T-cell (primary cell): ENCODE measurements at places on chromosomes 11 and 22. TPM values are rescaled to one million over a fixed set of nuclear protein-coding genes. Genes with fewer than 3 reads are reported as not detected.

INPP5J gene
- total RNA-seq = 0.23 TPM

- no peaks in the 10 kb centered on the region for H3K27me3 ChIP-seq
- H3K4me1 ChIP-seq = peaks cover 64% of the 10 kb centered on the region
- peak; percentile 62 for DNase-seq
- peaks cover 10% of the 10 kb centered on the region for H3K36me3 ChIP-seq
- no peak overlapping the region for H3K27ac ChIP-seq
Observed at GRCh38 chr11:11848891-11849746, 7.3 kb downstream of the USP47 start.

GRCh38 chr11:108432783-108433182 lies 34.5 kb downstream of the C11orf65 start:
- no peaks in the 10 kb centered on the region for H3K27me3 ChIP-seq
- no peaks in the 10 kb centered on the region for H3K4me1 ChIP-seq
- no peak overlapping the region for H3K4me3 ChIP-seq
- DNase-seq = no peak
- no peaks in the 10 kb centered on the region for H3K36me3 ChIP-seq

TENM4 gene
- total RNA-seq = 0.35 TPM

GRCh38 chr11:119723952-119724325 lies 5.1 kb downstream of the NECTIN1 start:
- H3K27me3 ChIP-seq = peaks cover 2% of the 10 kb centered on the region
- H3K4me3 ChIP-seq = no peak overlapping the region
- no peak overlapping the region for H3K27ac ChIP-seq
- no peak for DNase-seq
- H3K4me1 ChIP-seq = peaks cover 6% of the 10 kb centered on the region

CNTF gene
- total RNA-seq = 2.4 TPM

GRCh38 chr11:108727665-108728064 lies 62.8 kb downstream of the DDX10 start:
- no peak overlapping the region for H3K4me3 ChIP-seq
- no peaks in the 10 kb centered on the region for H3K27me3 ChIP-seq
- H3K27ac ChIP-seq = no peak overlapping the region
- no peak for DNase-seq
- no peaks in the 10 kb centered on the region for H3K36me3 ChIP-seq

DNA sequence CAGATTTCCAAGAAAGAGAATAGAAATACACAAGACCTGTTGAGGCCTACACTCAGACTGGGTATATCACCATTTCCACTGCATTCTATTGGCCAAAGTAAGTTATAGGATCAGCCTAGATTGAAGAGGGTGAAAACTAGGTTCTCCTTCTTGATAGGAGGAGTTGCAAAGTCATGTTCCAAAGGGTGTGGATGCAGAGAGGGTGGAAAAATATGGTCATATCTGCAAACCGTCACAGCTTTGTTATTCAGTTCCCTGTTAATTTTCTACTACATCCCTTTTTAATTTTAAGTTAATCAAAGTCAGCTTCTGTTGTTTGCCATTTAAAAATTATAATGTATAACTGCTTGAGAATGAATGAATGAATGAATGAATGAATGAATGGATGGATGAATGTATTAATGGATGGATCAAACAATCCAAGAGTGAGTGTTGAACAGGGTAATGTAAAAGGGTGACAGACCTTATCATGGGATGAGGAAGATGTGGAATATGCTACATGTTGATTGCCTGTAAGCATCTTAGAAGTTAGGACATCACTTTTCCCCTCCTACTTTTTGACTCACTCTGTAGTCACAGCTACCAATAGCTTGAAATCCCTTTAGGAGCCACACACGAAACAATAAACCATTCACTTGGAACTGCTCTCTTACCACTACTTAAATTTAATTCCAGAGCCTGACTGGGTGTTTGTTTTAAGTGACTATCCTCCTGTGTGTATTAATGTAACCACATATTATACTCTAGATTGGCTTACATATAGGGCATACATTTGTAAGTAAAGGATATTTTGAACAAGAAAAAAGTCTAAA lies 121.5 kb downstream of the CCDC34 start:
- H3K4me3 ChIP-seq = no peak overlapping the region
- no peaks in the 10 kb centered on the region for H3K4me1 ChIP-seq
- no peaks in the 10 kb centered on the region for H3K27me3 ChIP-seq
- DNase-seq = no peak

- no peaks in the 10 kb centered on the region for H3K36me3 ChIP-seq
- DNase-seq = no peak
- no peak overlapping the region for H3K27ac ChIP-seq
- no peak overlapping the region for H3K4me3 ChIP-seq
Observed at GRCh38 chr11:10042699-10043098, 251.3 kb downstream of the SBF2 start.

GRCh38 chr22:49357661-49358440 lies 469.8 kb downstream of the BRD1 start:
- no peak for DNase-seq
- H3K27ac ChIP-seq = no peak overlapping the region
- H3K4me1 ChIP-seq = no peaks in the 10 kb centered on the region
- no peaks in the 10 kb centered on the region for H3K36me3 ChIP-seq

SEC14L2 gene
- 12.3 TPM for total RNA-seq

GRCh38 chr22:43796567-43796966 lies 15.5 kb downstream of the EFCAB6 start:
- H3K4me3 ChIP-seq = no peak overlapping the region
- H3K27me3 ChIP-seq = no peaks in the 10 kb centered on the region
- H3K36me3 ChIP-seq = no peaks in the 10 kb centered on the region
